ENCODE measurements at places on chromosomes 2 and 18.

DNA sequence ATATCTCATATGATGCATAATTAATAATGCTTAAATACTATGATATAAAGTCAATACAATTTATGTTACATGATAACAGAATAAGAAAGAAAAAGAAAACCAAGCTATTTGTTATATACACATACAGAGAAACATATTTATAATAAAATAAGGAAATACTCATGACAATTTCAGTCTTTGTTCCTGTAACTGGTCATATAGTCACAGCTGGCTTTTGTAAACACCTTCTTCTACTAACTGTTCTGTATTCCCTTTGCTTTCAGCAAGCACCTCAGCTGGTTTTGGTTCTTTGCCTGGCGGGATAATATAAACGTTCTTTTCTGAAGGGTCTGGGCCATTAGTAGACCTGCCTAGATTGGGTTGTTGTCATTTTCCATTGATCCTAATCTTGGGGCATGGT, 158.5 kb downstream of the COPS8 start:
- no peak for DNase-seq

DNA sequence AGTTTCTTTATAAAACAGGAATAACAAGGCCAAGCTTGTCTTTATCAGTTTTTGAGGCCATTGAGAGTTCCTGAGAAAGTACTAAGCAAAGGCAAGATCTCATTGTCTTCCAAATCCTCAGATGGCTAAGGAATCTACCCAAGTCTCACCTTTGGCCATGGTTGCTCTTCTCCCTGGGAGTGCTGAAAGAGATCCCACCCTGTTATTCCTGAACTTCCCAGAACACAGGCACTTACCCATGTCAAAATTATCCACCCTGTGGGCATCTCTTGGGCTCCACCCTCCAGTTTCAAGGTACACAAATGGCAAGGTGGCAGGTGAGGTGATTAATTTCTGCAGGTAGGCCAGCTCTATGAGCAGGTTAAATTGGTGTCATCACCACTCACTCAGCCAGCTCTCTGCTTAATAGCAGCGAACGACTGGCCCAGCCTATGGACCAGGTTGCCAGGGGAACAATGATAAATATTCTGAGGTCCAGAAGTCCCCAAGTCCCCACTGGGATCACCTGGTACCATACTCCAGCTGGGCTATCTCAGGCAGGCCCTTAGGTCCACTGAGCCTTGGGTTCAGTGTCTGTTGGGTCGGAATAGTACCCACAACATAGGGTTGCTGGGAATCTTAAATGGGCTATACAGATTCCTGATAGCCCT, 2.3 kb upstream of the SPRED2 start:
- DNase-seq: no peak

GRCh38 chr18:30852541-30852940, 190.0 kb downstream of the DSC3 start:
- no peak for DNase-seq

DNA sequence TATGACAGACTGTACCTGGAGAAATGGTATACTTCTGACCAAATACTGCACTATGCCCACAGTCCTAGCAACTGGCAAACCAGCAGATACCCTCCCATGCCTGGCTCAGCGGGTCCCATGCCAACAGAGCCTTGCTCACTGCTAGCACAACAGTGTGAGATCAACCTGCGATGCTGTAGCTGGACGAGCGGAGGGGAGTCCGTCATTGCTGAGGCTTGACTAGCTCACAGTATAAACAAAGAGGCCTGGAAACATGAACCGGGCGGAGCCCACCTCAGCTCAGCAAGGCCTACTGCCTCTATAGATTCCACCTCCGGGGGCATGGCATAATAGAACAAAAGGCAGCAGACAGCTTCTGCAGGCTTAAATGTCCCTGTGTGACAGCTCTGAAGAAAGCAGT, 93.2 kb upstream of the CAB39 start:
- no peak for DNase-seq

DNA sequence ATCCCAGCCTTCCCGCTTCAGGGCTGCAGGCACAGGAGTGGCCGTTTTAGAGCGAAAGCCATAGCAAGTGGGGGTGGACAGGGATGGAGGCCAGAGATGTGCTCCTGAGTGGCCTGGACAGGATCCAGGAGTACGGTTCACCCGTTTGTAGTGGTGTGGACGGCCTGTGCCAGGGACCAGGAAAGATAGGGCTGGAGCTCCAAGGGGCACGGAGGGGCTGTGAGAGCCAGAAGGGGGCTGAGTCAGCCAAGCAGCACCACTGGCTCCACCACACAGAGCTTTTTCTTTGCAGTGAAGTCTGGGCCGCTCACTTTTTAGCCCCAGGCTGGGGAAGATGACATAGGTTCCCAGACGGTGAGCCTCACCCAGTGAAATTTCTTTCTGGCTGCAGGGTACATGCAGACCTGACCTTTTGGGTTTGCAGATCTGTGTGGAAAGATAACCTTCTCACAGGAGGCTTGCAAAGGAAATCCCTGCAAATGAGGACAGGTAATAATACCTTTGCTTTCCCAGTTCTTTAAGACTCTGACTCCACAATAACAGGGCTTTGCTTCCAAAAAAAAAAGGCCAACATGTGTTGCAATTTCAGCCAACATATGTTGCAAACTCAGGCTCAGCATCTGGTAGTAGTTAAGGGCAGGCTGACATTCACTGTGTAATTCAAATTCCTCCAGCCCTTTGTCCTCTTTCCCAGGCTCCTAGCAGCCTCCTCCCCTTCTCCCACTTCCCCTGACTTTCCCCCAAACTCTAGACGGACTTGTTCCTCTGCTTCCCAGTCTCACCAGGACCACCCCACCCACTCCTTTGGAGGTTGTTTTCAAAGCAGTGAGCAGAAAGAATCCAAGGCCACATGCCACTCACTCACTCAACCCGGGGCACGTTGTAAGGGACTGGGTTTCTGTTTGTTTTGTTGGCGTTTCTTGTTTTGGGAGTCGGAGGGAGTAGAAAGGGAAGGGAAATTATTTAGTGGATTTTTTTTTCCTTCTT, 20.3 kb upstream of the LAPTM4A start:
- DNase-seq: no peak

GRCh38 chr2:230668939-230669303, 43.7 kb upstream of the CAB39 start:
- DNase-seq: no peak

DNA sequence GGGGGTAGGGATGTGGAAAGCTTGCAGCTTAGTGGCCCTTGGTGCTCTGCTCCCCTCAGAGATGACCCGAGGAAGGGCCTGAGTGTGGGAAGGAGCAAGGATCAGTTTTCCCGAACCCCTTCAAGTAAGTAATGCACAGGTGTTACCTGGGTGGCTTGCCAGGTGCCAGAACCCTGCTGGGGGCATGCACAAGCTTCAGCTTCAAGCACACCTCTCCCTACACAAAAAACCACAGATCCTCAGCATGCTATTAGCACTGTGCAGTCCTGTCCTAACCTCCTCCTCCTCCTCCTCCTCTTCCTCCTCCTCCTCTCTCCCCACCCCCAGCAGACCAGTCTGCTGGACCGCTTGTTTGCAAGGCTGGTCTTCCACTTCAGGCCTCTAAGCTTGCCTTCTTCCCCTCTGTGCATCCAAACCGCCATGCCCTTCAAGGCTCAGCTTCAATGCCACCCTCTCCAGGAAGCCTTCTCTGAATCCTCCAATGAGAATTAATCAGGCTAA, 114.8 kb downstream of the ACAA2 start:
- DNase-seq: no peak

GRCh38 chr2:181404472-181404871, 52.7 kb upstream of the ITGA4 start:
- no peak for DNase-seq
